ENCODE measurements at places on chromosomes 4 and X. TPM values are rescaled to one million over a fixed set of nuclear protein-coding genes. Genes with fewer than 3 reads are reported as not detected.

Gene DNAAF6
- not detected for total RNA-seq

Gene SERPINA7
- total RNA-seq, result not detected

Gene CLNK
- total RNA-seq, result 0.30 TPM

Gene IRF2
- 37.1 TPM for total RNA-seq

Gene SPATA4
- total RNA-seq, result not detected

Gene EVC
- 58.2 TPM for total RNA-seq

Gene SPANXA1
- not detected for total RNA-seq

Gene H2BW2
- total RNA-seq, result not detected

Gene MAGEA10
- total RNA-seq, result not detected

Gene SPACA5
- not detected for total RNA-seq

Gene CAPN6
- total RNA-seq, result 5.7 TPM

Gene PRR27
- total RNA-seq, result not detected

Gene SCML2
- total RNA-seq, result 1.5 TPM

Gene ARSD
- 23.3 TPM for total RNA-seq

Gene ITGB1BP2
- 22.3 TPM for total RNA-seq

Gene CHRNA9
- total RNA-seq, result not detected

Gene ANKRD50
- total RNA-seq, result 27.4 TPM

Gene GUCY1B1
- total RNA-seq, result 26.4 TPM

Gene MAGEA4
- total RNA-seq, result not detected

Gene RHOXF1
- total RNA-seq, result not detected

Gene TLR7
- total RNA-seq, result 6.4 TPM

Gene PCDH19
- 4.2 TPM for total RNA-seq

Gene MORC4
- 17.0 TPM for total RNA-seq

Gene PARM1
- total RNA-seq, result 202 TPM

Gene SPARCL1
- total RNA-seq, result 1,343 TPM

Gene BMP15
- not detected for total RNA-seq

Gene ZNF280C
- 5.0 TPM for total RNA-seq

Gene CLDN34
- not detected for total RNA-seq

Gene MAGEA9B
- not detected for total RNA-seq

Gene TLR6
- total RNA-seq, result 5.8 TPM

Gene GABRQ
- total RNA-seq, result 0.06 TPM

Gene NPY2R
- 0.13 TPM for total RNA-seq

Gene XG
- total RNA-seq, result 9.0 TPM

Gene CDX4
- not detected for total RNA-seq

Gene TEX13D
- total RNA-seq, result not detected

Gene BEND2
- not detected for total RNA-seq

Gene ANK2
- 117 TPM for total RNA-seq

Gene FBXW7
- 56.3 TPM for total RNA-seq

Gene MXD4
- total RNA-seq, result 75.4 TPM

Gene ADGRG4
- total RNA-seq, result 1.5 TPM

Gene ZXDA
- 6.2 TPM for total RNA-seq

Gene ATP1B4
- not detected for total RNA-seq

Gene NPY1R
- total RNA-seq, result 40.2 TPM

Gene DCUN1D4
- total RNA-seq, result 87.8 TPM
